ENCODE measurements at places on chromosomes 2 and 18.

GRCh38 chr18:48902023-48902855 is 48.5 kb downstream of the SMAD7 start:
- DNase-seq, result peak; percentile 48

DNA sequence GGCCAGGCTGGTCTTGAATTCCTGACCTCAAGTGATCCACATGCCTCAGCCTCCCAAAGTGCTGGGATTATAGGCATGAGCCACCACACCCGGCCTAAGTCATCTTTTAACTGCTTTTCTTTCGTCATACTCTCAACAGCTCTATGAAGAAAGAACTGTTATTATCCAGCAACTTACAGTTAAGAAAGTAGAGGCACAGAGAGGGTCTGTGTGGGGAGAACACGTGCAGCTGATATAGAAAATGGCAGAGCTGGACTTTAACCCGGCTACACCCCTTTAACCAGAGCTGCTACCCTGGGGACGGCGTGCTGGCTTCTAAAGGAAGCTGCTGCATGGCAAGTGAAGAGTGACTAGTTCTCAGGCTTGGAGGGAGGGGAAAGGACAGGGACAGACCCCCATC is 25.5 kb downstream of the IGFBP2 start:
- no peak for DNase-seq

DNA sequence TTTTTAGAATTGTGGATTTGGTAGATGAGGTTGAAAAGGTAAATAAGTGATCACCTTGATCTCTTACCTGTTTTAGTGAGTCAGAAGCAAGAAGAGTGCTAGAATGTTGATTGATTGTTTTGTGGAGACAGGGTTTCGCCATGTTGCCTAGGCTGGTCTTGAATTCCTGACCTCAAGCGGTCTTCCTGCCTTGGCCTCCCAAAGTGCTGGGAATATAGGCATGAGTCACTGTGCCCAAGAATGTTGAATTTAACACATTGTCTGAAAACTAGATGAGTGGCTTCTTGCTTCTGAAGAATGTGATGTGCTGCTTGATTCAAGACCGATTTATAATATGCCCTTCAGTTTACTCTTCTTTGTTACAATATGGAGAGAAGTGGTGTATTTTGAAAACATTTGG is 121.3 kb downstream of the FMNL2 start:
- DNase-seq, result no peak

GRCh38 chr2:20614201-20615067 is 36.5 kb downstream of the HS1BP3 start:
- no peak for DNase-seq

- no peak for DNase-seq
Measured at GRCh38 chr18:22490429-22490846, 72.7 kb upstream of the CTAGE1 start.

- no peak for DNase-seq
Measured at GRCh38 chr2:86087936-86088850, 17.5 kb downstream of the POLR1A start.

GRCh38 chr2:176832086-176832485 is 380.5 kb upstream of the HNRNPA3 start:
- DNase-seq, result no peak

- DNase-seq, result no peak
Measured at GRCh38 chr2:14831458-14831857, 198.9 kb downstream of the LRATD1 start.

DNA sequence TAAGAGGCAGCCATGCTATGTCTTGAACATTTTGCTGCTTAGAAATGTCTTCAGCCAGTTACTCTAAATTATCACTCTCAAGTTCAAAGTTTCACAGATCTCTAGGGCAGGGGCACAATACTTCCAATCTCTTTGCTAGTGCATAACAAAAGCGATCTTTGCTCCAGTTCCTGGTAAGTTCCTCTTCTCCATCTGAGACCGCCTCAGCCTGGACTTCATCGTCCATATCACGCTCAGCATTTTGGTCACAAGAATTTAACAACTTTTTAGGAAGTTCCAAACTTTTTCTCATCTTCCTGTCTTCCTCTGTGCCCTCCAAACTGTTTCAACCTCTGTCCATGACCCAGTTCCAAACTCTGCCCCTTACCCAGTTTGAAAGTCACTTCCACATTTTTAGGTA is 8.8 kb upstream of the SLC35F5 start:
- no peak for DNase-seq

- peak; percentile 30 for DNase-seq
Measured at GRCh38 chr18:58321986-58322385, 278.0 kb downstream of the NEDD4L start.

GRCh38 chr2:237096911-237097310 is 11.2 kb downstream of the COPS8 start:
- DNase-seq, result no peak

GRCh38 chr2:173239644-173240043 is 115.0 kb upstream of the CDCA7 start:
- DNase-seq, result no peak

DNA sequence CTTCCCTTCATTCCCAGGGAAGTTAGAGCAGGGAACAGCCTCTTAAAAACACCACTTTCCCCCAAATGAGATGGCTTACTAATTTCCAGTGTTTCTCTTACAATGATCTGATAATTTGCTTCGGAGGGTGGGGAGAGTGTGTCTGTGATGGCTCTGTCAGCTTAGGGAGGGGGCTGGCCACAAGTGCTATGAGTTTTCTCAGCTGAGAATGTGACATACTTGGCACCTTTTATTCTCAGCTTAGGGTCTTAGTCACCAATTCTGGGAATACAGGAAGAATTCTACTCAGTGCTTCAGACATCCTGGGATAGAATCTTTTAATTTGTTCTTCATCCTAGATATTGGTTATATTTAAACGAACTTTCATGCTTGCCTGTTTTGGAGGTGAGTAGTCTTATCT is 64.4 kb downstream of the AOX1 start:
- no peak for DNase-seq

DNA sequence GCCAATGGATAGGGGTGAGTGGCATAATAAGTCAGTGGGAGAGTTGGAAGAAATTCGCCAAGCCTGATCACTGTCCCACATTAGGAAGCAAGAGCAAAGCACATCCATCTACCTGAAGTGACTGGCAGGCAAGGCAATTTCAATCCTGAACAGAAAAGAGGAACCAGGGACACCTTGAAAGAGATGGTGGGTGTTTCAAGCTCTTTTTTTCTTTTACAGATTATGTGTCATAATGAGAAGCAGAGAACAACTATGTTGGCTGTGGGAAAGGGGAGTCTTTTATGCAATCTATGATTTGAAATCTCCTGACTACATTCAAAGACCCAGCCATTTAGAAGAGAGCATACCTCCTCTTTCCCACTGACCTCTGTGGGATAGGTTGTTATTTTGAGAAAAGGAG is 63.5 kb downstream of the TGIF1 start:
- DNase-seq, result no peak

- DNase-seq, result no peak
Measured at GRCh38 chr2:226882606-226883005, 46.8 kb downstream of the RHBDD1 start.

DNA sequence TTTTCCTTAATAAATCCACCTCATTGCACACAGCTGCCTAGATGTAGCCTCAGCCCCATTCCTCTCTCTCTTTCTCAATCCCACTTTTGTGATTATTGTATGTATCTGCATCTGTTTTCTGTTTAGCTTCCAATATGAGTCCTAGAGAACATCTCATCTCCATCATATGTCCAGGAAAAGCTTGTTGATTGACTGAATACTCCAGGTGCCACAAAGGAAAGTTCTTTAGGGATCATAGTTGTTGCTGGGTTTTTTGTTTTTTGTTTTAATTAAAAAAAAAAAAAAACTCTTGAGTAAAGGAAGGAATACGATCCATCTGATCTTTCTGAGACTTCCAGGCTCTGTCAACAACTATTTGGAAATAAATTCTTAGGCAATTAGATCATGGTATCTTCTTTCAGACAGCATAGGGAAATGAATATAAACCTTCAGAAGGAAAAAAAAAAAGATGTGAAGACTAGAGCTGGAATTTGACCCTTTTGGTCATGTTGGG is 42.5 kb downstream of the KIAA2012 start:
- no peak for DNase-seq

DNA sequence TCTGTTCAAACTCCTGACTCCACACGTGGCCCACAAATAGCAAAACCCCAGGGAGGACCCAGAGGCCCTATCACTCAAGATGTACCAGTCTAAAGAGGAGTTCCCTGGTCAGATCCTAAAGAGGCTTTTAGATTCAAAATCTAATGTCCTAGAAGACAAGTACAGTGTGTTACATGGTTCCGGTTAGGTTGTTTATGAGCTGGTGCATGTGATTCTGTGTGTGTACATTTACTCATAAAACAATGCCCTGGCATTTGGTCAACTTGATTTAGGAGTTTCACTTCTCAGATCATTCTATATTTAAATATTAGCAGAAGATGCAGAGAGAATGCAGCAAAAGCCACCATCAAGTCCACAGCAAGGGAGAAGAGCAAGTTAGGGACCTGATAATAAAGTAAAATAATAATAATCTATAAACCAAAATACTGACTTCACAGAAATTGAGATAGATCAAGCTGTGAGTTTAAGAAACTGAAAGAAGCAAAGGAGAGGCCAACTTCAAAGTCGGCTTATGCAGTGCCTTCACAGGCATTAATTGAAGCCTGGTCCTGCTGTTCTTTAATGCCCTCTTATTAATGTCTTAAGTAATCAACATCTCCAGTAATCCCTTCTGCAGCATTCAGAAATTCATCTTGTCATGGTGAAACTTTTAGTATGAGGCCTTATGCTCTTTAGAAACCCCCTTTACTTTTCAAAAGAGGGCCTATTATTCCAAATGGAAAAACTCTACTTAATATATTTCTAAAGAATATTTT is 4.2 kb upstream of the AP1S3 start:
- DNase-seq, result no peak

DNA sequence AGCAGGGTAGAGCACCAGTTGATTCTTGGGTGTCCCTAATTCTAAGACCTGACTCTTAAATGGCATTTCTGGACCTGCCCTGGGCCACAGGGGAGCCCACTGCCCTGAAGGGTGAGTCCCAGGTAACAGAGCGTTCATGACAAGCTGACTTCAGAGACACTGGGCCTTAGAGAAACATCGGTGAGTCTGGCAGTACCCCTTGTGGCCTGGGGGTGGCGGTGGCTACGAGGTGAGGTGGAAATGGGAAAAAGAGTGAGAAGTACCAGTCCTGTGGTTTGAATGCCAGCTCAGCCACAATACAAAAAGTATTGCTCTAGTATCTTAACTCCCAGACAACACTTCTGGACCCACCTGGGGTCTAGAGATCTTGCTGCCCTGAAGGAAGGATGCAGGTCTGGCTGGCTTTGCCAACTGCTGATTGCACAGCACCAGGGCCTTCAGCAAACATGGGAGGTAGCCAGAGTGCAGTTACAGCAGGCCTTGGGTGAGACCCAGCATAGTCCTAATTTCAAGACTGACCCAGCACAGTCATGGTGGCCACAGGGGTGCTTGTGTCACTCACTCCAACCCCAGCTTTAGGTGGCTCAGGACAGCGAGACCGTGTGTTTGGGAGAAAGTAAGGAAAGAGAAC is 44.5 kb downstream of the USP34 start:
- no peak for DNase-seq

- DNase-seq, result no peak
Measured at GRCh38 chr2:46394649-46395510, 84.5 kb upstream of the TMEM247 start.

DNA sequence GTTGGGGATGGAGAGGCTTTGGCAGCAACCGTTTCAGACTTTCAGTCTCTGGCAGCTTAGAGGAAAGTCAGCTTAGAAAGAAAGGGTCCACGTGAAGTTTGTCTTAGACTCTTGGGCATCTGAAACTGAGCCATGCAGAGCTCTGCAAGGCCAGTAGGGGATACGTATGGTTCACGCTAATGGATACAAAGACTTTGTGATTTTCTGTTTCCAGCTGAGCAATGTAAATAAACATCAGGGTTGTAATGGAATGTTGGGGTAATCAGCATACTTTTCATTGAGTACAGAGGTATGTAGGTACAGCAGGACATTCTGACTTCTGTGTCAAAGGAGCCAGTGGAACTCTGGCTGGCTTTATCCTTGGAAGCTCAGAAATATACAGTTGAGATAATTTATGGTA is 31.0 kb downstream of the RALB start:
- DNase-seq, result no peak

DNA sequence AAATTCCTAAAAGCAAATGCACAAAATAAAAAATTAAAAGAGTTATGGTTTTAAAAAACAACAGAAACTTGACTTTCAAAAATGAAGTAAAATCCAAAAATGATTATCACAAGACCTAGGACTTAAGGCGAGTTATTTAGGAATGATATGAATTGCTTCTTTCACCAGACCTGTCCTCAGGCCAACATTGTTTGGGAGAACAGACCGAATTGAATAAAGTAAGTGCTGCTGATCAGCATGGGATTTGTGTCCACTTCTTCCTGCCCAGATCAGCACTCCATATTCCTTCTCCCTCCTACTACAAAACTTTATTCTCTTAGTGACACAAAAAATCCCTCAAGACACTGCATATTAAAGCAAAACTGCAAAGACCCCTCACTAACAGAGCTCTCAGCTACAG is 39.1 kb downstream of the WDFY1 start:
- DNase-seq, result no peak

GRCh38 chr18:9918016-9918680 is 4.3 kb downstream of the VAPA start:
- DNase-seq, result no peak

DNA sequence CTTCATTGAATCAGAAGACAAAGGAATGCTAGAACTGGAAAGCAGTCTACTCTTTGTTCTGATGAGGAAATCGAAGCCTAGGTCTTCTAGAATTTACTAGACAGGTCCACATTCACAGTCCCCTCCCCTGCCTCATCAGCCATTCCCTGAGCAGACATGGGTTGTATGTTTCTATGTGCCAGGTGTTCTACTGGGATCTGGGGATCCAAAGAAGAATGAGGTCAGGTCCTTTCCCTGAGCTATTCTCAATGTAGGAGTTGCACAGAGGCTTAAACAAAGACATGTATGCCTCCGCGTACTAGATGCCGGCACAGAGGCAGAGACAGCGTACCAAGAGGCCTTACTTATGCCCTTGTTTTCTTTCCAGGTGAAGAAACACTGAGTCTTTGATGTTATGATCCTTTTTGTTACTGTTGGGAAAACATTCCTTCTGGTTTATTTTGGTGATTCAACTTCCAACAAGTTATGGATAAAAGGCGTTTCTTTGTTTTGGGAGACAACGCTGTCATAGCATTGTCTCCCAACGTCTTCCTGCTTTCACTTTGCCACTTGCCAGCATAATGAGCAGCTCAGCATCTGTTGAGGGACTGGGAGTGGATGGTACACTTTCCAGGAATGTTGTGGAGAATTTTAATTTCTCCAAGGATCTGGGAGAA is 174.4 kb downstream of the ALPK2 start:
- no peak for DNase-seq

DNA sequence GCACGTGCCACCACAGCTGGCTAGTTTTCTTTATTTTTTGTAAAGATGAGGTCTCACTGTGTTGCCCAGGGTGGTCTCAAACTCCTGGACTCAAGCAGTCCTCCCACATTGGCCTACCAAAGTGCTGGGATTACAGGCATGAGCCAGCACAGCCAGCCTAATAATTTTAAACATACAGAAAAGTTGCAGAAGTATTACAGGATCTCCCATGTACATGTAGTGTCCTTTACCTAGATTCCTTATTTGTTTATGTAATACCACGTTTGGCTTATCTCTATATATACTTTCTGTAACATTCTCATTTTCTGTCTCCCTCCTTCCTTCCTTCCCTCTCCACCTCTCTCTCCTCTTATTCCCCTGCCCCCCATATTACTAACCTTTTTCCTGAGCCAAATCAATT is 41.7 kb downstream of the PPM1B start:
- no peak for DNase-seq

Data from amygdala (tissue), 56 donors.